ENCODE measurements at places on chromosomes 16 and 17.
A peak's percentile ranks its signal among the peaks of the same experiment; 100 is the strongest.

GRCh38 chr16:813204-813915 lies 12.8 kb upstream of the GNG13 start:
- DNase-seq: no peak

DNA sequence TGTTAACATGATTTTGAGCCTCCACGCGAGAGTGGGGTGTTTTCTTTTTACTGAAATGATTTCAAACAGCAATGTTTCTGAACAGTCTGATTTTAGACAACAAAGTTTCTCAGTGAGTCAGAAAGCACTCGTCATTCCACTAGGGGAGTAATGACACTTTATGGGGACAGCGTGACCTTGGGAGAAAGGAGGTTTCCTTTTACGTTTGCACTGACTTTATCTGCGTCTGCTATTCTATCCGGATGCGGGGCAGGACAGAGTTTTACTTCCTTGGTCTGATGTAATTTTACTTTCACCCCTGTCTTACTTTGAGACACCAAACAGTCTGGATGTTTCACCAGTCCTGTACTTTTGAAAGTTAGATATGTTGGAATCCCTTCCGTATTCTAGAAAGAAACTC lies 20.7 kb downstream of the SLC47A1 start:
- no peak for DNase-seq

- DNase-seq: no peak
Observed at GRCh38 chr17:4152471-4152870, 9.5 kb downstream of the CYB5D2 start.

GRCh38 chr17:79047291-79047920 lies 23.4 kb downstream of the C1QTNF1 start:
- no peak for DNase-seq

DNA sequence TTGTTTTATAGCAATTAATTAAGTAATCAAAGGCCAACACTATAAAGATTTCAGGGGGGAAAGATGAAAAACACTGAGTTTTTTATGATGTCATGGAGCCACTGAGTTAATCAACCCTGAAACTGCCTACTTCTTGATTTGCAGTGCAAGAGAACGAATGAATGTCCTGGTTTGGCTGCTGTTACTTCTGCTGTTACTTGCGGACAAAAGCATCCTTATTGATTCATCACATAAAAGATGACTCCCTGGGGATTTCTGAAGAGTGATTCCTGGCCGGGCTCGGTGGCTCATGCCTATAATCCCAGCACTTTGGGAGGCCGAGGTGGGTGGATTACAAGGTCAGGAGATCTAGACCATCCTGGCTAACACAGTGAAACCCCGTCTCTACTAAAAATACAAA lies 10.9 kb upstream of the SPNS3 start:
- no peak for DNase-seq

DNA sequence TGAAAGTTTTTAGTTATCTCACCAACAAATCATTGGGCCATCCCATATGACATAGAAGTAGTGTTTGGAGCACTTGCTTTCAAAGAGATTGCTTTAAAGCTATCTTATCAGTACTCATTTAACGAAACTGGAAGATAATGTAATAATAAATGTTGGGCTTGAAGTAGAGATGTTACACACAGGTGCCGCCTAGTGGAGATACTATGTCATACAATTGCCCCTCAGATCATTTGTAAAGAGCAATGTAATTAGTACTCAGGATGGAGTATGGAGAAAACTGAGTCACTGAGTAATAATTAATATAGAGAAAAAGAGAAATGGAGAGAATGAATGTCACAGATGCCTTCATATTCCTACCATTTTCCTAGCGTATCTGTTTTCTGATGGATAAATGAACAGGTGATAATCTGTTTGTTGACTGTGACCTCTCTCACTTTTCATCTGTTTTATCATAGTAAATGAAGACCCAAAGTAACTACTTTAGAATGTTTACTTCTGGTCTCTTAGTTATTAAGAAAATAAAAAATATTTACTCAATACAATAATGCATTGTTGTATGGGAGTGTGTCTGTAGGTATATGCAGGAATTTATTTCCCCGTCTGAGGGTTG lies 80.4 kb downstream of the EFCAB5 start:
- DNase-seq: peak; percentile 4

GRCh38 chr17:38461683-38462082 lies 33.4 kb downstream of the ARHGAP23 start:
- DNase-seq: no peak

DNA sequence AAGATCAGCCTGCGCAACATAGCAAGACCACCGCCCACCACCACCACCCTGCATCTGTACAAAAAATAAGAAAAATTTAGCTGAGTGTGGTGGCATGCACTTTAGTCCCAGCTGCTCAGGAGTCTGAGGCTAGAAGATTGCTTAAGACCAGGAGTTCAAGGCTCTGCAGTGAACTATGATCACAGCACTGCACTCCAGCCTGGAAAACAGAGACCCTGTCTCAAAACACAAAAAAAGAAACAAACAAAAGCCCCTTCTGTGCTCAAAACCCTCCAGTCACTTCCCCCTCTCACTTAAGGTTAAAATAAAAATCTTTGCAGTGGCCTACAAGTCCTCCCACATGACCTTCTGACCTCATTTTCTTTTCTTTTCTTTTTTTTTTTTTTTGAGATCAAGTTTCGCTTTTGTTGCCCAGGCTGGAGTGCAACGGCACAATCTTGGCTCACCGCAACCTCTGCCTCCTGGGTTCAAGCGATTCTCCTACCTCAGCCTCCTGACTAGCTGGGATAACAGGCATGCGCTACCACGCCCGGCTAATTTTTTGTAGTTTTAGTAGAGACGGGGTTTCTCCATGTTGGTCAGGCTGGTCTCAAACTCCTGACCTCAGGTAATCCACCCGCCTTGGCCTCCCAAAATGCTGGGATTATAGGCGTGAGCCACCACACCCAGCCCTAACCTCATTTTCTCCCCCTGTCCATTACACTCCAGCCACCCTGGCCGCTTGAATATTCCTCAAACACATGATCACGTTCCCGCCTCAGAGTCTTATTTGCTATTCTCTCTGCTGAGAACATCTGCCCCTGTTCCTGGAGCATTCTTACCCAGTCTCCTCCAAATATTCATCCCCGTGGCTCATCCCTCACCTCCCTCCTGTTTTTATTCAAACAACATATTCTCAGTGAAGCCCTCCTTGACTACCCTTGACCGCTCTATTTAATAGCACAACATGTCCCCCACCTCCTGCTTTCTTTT lies 126.6 kb upstream of the MED13 start:
- no peak for DNase-seq

DNA sequence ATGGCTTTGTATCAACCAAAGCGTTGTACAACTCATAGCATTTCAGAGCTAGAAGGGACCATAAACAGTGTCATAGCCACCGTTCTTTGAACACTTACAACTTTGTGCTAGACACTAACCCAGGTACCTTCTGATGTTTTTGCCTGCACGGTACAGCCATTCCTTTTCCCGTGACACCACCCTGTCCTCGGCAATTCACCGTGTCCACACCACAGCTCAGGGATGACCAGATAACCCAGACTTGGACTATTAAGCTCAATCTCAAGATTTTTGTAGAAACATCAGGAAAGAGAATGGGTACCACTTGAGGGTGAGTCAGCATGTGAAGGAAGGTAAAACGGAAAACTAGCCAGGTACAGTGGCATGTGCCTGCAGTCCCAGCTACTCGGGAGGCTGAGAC lies 9.8 kb upstream of the CBFB start:
- no peak for DNase-seq

DNA sequence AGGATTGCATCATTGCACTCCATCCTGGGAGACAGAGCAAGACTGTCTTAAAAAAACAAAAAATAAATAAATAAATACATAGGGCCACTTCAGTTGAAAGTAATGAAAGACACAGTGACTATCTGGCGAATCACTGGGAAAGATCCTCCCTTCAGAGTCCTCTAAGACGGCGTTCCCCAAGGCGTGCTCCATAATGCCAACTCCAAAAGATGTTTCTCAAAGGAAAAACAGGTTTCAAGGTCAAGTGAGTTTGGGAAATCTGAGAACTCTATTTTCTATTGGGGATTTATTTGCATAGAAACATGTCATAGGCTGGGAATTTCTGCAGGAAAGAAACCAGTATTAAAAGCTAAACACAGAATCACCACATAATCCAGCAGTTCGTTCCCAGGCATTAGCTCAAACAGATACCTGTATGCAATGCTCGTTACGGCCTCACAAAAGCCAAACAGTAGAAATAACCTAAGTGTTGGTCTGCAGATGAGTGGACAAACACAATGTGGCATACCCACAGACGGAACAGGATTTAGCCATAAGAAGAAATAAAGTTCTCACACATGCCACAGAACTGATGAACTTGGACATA lies 7.9 kb downstream of the KLHDC4 start:
- no peak for DNase-seq

- DNase-seq: no peak
Observed at GRCh38 chr17:49832840-49833599, 14.8 kb downstream of the TAC4 start.

DNA sequence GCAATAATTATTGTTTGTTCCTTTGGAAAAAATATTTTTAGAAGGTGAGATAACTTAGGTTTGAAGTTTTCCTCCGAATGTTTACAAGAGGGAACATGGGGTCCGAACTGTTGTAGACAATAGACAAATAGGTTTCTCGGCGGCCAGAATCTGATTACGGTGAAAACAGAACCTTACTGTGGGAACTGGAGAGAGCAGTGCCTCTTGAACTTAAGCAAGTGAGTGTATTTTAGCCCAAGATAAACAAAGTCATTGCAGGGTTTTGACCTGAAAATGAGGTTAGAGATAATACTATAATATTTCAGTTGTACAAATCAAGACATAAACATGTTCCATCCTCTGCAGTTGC lies 134.7 kb downstream of the ABCA8 start:
- DNase-seq: no peak

DNA sequence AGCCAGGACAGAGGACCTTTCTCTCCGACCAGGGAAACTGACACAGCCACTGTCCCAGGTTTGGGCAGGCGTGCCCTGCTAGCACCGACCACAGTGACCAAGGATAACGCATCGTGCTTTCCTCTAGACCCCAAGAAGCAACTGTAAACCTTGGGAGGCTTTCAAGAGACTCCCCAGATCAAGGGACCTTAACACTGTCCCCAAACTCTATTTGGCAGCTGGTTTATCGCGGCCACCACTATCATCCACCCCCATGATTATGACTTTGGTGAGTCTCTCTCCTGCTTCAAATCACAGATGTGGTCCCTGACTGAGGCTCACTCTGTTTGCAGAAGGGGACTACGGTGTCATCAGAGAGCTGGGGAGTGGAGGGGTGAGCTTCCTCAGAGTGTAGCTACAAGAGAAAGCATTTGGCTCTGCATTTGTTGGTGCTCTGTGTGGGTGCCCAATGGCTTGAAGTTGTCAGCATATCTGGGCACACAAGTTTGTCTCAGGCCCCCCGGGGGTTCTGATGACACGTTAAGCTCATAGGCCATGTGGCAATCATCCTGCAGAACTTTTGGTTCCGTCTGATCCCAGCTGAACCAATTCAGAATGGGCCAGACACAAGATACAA lies 408.0 kb downstream of the SLC39A11 start:
- no peak for DNase-seq

GRCh38 chr16:22001591-22001990 lies 675 bp upstream of the PDZD9 start:
- no peak for DNase-seq
